ENCODE measurements at places on chromosomes 5 and 9. TPM values are rescaled to one million over a fixed set of nuclear protein-coding genes. Genes with fewer than 3 reads are reported as not detected.

DNA sequence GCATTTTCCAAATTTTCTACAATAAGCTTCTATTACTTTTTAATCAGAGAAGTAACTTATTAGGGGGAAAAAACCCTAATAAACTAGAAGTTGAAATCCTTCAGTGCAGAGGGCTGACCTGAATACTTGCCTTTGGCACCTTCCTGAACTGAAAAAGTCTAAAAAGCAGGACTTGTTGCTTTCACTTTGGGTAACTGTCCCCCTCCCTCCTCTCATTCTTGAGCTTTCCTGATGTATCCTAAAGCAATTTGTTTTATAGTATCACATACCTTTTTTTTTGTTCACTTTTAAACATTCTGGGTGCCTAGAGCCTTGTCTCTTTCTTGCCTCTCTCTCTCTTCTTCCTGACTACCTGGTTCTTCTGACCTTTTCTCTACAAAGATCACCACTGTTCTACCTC, 64.0 kb upstream of the ERBIN start:
- H3K36me3 ChIP-seq = peaks cover 2% of the 10 kb centered on the region
- H3K4me3 ChIP-seq = no peak overlapping the region
- DNase-seq = no peak
- peaks cover 10% of the 10 kb centered on the region for H3K4me1 ChIP-seq
- no peak overlapping the region for H3K27ac ChIP-seq

GRCh38 chr5:72108202-72109061, 1.2 kb downstream of the MAP1B start:
- no peaks in the 10 kb centered on the region for H3K36me3 ChIP-seq
- peaks cover 6% of the 10 kb centered on the region for H3K4me1 ChIP-seq
- DNase-seq = no peak
- peaks cover 83% of the 10 kb centered on the region for H3K27me3 ChIP-seq

GRCh38 chr5:28249771-28250415, 1211.5 kb upstream of the CDH9 start:
- H3K4me3 ChIP-seq = no peak overlapping the region
- H3K36me3 ChIP-seq = no peaks in the 10 kb centered on the region
- no peaks in the 10 kb centered on the region for H3K27me3 ChIP-seq
- no peaks in the 10 kb centered on the region for H3K4me1 ChIP-seq

- DNase-seq = no peak
- no peak overlapping the region for H3K27ac ChIP-seq
- no peak overlapping the region for H3K4me3 ChIP-seq
- no peaks in the 10 kb centered on the region for H3K4me1 ChIP-seq
- H3K36me3 ChIP-seq = peaks cover 49% of the 10 kb centered on the region
These were observed 18.8 kb downstream of the GLE1 start for GRCh38 chr9:128523199-128523925.

DNA sequence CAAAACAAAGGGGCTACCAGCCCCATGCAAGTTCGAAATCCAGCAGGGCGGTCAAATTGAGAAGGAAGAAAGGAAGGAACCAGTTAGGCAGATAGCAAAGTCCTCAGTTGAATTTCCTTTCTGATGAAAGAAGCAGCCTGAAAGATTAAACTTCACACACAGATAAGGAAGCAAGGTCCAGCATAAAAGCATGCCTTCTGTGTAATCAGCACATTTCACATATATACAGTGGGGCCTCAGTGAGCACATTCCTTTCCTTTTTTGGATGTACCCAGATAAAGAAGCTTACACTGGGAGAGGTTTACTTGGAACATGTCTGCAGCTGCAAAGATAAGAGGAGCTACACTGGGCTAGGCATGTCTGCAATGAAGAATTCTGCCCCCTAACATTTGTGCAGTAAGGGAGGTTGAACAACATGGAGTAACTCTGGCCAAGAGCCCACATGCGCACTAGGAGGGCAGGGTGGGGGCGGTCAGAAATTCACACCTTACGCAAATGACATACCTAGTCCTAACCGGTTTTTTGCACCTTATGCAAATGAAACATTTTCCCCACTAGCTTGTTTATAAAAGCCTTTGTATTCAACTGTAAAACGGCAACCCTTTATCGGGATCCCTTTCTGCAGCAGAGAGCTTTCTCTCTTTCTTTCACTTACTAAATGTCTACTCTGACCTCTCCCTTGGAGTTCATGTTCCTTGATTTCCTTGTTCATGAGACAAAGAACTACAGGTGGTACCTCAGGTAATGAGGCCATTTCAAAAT, 149.7 kb upstream of the FBXL17 start:
- no peak for DNase-seq
- H3K4me3 ChIP-seq = no peak overlapping the region
- H3K27ac ChIP-seq = no peak overlapping the region
- peaks cover under 1% of the 10 kb centered on the region for H3K36me3 ChIP-seq
- no peaks in the 10 kb centered on the region for H3K27me3 ChIP-seq

GRCh38 chr5:4309026-4309425, 713.4 kb downstream of the IRX1 start:
- H3K27ac ChIP-seq = no peak overlapping the region
- no peak for DNase-seq
- H3K4me1 ChIP-seq = no peaks in the 10 kb centered on the region
- no peaks in the 10 kb centered on the region for H3K27me3 ChIP-seq

The C8G gene
- total RNA-seq = 1.7 TPM

The SLC2A8 gene
- 12.1 TPM for total RNA-seq

The ECSCR gene
- total RNA-seq = 0.28 TPM

The CCL27 gene
- total RNA-seq = not detected
